NCI-H1930 (cell line): ENCODE measurements at places on chromosomes 4 and X.
A peak's percentile ranks its signal among the peaks of the same experiment; 100 is the strongest.

GRCh38 chrX:6849716-6850414 lies 297.6 kb upstream of the STS start:
- DNase-seq: no peak

DNA sequence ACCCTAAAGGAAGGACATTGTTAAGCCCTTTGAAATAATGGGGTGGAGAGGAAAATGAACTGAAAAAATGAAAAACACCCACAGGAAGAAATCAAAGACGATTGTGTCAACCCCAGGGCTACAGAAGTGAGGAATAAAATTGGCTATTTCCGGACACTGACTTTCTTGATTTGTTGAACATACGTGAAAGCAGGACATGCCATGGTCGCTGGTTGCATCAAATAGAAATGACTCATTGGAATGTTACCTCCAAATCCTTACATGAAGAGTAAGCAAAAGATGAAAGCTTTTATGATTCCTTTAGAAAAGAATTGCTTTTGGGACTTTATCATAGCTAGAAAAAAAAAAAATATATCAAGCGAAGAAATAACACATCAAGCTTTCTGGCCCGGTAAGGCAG lies 75.3 kb downstream of the DCUN1D4 start:
- DNase-seq: no peak

GRCh38 chr4:3283483-3283882 lies 9.3 kb upstream of the RGS12 start:
- DNase-seq: no peak

GRCh38 chr4:22895482-22895881 lies 202.7 kb downstream of the GBA3 start:
- DNase-seq: no peak

GRCh38 chr4:74890341-74890740 lies 42.6 kb upstream of the PARM1 start:
- DNase-seq: no peak

GRCh38 chr4:81572402-81572801 lies 100.7 kb upstream of the RASGEF1B start:
- no peak for DNase-seq

DNA sequence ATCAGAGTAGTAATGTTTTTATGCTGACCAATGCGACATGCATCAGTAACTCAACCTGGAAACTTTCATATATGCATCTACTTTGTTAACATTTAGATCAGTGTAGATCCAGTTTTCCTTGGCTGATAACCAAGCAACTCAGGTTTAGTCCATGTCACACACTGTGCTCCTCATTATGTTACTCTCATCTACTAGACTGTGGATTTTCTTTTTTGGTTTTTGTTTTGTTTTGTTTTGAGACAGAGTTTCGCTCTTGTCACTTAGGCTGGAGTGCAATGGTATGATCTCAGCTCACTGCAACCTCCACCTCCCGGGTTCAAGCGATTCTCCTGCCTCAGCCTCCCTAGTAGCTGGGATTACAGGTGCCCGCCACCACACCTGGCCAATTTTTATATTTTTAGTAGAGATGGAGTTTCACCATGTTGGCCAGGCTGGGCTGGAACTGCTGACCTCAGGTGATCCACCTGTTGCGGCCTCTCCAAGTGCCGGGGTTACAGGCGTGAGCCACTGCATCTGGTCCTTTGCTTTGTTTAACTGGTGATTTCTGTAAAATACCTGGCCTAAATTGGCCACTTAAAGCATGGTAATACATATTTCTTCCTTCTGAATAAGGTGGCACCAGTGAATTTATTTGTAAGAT lies 48.6 kb downstream of the SMARCAD1 start:
- no peak for DNase-seq

DNA sequence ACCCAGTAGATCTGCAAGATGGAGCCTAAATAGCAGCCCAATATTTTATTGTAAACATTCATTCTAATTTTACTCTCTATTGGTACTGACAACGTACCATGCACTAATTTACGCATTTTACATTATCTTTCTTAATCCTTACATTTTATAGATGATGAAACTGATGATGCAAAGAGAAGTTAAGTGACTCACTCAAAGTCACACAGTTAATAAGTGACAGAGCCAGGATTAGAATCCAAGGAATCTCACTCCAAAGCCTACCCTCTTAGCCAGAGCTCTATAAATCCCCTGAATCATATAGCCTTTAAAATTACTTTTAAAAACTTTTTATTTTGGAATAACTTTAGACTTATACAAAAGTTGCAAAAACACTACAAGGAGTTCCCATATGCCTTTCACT lies 37.6 kb downstream of the PHKA1 start:
- DNase-seq: no peak

DNA sequence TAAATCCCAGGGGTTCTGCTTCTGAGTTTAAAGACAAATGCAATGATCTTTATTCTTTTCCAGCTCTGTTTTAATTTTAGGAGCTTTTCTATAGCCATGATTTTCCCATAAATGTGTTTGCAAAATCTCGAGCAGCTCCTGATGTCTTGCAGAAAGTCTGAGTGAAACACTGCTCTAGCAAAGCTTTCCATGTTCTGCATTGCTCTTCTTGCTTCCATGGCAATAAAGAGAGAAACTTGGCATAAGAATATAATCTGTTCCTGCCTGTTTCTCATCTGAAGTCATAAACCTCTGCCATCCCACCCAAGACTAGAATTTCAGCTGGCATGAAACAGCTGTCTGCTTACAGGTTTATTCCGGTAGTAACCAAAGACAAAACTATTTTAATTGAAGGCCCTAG lies 254.5 kb downstream of the SPRY1 start:
- no peak for DNase-seq

DNA sequence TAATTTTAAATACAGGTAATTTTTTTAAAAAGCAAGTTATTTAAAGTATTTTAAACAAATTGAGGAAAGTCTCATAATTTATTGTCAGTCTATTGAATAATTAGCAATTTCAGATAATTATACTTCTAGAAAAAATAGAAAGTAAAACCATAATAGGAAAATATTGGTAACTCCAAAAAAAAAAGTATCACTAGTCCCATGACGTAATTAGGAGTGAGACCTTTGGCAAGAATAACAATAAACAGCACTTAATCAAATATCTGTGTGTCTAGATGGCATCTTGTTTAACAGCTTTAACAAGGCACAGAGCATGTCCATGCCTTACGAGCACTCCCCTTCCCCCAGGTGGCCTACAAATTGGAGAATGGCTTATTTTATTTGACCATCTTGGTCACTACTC lies 1683.6 kb upstream of the AGA start:
- no peak for DNase-seq

DNA sequence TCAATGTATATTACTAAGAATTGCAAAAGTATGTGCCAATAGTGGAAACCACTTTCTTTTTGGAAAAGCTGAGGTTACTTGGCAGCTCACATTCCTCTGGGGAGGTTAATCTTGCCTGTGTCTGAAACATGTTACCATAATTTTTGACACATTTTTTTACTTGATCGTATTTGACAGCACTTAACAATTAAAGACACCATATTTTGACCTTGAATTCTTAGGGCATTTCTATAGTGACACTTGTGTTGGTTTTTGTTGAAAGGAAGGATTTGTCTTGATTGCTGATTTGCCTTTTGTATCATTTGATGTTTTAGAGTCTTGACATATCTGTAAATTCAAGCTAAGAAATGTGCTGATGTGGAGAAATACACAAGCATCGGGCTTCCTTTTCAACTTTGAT lies 2135.5 kb downstream of the PCDH7 start:
- DNase-seq: no peak

- DNase-seq: no peak
Observed at GRCh38 chr4:18022572-18023050, 1.1 kb upstream of the LCORL start.

DNA sequence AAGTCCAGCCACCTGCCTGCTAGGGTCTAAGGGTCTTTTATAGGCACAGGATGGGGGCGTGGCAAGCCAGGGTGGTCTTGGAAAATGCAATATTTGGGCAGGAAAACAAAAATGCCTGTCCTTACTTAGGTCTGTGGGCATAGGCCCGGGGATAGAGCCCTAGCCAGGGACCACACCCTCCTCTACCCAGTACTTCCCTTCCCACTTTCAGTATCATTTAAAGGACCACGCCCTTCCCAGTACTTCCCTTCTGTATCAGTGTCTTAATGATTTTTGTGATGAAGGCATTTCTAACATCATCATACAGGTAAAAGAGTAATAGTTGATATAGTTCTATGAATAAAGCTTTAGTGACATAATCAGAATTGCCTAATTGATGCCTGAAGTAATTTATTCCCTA lies 11.4 kb downstream of the BANK1 start:
- DNase-seq: no peak

GRCh38 chr4:173573286-173573685 lies 43.3 kb upstream of the HAND2 start:
- peak; percentile 14 for DNase-seq

- DNase-seq: no peak
Observed at GRCh38 chr4:180696460-180697092, 1546.6 kb upstream of the TENM3 start.

DNA sequence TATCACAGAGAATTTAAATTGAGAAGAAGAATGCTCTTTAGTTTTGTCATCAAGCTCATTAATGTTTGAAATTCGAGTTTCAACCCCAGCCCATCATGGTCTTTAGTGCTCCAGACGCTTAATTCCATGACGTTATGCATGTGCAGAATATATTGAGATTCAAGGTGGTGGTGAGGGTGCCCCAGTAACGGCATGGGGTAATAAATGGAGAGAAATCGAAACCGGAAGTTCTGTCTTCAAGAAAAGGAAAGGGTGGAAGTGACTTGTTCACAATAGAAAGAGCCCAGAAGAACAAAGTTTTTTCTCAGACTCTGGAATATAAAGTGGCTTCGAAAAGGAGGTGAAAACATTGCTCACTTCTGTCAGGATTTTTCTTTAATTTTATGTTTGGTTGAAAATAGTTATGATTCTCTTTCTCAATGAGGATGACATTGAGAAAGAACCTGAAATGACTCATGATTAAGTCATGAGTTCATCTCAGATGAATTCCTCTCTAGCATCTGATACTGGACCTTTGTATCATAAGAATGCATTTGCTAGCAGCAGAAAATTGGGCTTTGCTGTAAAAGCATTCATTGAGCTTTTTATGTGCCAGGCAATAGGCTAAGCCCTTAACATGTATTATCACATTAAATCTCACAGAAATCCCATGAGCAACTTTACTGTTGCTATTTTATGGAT lies 779 bp upstream of the DDX60L start:
- no peak for DNase-seq

- DNase-seq: no peak
Observed at GRCh38 chr4:24890561-24891126, 22.2 kb downstream of the CCDC149 start.

DNA sequence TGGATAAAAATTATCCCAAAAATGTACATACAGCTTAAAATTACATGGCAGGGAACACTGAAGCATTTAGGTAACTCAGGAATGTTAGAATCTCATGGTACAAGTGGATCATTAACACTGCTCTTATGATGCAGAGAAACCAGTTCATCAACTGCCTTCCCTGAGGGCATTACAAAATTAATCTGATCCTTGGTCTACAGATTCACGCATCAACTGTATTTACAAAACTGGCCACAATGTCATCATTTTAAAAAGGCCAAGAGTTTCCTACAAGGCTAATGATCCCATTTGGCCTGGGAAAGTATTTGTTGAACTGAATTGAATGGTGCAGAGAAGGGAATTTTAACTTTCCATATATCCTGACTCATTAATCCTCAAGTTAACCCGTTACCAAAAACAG lies 84.6 kb downstream of the TSPAN5 start:
- DNase-seq: no peak

GRCh38 chr4:158810487-158811215 lies 41.8 kb downstream of the FNIP2 start:
- no peak for DNase-seq

- DNase-seq: no peak
Observed at GRCh38 chr4:39146211-39146610, 36.1 kb upstream of the WDR19 start.

GRCh38 chrX:142001934-142002333 lies 98.2 kb downstream of the MAGEC1 start:
- no peak for DNase-seq

DNA sequence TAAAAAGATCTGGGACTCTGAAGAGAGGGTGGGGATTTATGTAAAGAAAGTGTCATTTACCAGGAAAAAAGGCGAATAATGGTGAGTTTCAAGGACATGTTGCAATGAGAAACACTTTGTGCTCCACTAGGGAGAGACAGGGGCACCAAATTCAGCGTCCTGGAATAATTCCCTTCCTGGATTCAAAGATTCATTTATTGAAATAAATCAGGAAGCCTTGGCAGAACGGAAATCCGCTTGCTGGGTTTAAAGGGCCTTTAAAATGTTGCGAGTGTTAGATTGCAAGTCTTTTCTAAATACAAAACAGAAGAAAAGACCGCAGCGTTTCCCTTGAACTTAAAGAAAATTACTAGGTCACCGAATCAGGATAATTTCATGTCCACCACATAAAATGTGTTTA lies 3.8 kb upstream of the ZIC3 start:
- no peak for DNase-seq

- DNase-seq: no peak
Observed at GRCh38 chr4:74206088-74206825, 48.3 kb downstream of the MTHFD2L start.

DNA sequence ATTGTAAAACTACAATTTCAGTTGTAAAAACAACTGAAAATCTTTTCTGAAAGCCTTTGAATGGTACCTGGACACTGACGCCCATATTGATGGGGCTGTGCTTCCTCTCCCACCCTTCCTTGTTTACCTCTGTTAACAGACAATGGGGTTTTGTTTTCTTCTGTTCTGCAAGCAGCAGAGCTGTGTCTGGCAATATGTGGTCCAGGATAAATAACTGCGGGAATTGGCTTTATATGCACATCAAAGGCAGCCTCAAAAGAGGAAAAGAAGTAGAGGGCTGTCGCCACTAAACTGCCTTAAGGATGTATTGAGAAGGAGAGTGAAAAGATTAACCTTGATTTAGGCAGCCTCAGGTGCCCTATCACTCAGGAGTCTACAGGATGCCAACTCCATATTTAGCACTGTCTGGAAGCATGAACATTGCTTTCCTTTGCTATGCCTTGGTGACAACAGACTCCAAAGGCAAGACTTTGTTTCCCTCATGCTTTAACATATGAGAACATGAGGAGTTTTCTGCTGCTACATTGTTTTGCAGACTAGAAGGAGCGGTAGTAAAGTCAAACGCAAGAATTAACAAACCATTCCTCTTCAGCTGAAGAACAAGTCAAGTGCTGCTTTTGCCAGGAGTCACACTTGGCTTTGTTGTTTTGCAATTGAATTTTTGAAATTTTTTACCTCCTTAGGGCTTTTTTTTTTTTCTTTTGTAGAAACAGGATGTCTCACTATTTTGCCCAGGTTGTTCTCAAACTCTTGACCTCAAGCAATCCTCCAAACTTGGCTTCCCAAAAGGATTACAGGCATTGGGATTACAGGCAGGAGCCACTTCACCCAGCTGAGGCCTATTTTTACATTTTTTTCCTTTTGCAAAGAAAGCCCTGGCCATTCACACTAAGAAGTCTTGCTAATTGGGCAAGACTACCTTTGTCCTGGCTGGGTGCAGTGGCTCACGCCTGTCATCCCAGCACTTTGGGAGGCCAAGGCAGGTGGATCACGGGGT lies 3.0 kb downstream of the IL21 start:
- DNase-seq: no peak

- no peak for DNase-seq
Observed at GRCh38 chr4:179583221-179583620, 2141.0 kb upstream of the AGA start.

- no peak for DNase-seq
Observed at GRCh38 chrX:95218976-95219375, 1465.7 kb upstream of the DIAPH2 start.

GRCh38 chr4:15413623-15414019 lies 14.2 kb upstream of the C1QTNF7 start:
- no peak for DNase-seq
